ENCODE measurements at places on chromosomes 11 and 22. TPM values are rescaled to one million over a fixed set of nuclear protein-coding genes. Genes with fewer than 3 reads are reported as not detected.

DNA sequence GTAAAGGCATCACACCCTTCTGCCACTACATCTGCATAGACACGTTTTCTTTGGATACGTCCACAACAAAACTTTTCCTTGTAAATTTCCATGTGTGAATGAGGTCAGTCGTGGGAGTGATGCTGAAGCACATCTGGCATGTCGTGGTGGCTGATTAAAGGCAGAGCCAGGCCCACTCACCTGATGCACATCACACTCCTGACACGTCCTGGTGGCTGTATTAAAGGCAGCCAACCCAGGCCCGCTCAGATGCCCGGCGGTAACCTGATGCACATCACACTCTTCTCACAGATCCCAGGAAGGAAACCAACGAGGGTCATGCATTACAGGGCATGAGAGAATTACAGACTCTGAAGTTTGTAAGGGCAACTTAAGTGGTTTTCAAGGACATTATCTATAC, 321.6 kb upstream of the B3GAT1 start:
- DNase-seq = no peak

Gene SLC1A2
- total RNA-seq = not detected

- DNase-seq = peak; percentile 80
These were observed 3.9 kb upstream of the RNF215 start for GRCh38 chr22:30390974-30391691.

- DNase-seq = peak; percentile 11
These were observed 2.4 kb upstream of the TRIM68 start for GRCh38 chr11:4610258-4610935.

DNA sequence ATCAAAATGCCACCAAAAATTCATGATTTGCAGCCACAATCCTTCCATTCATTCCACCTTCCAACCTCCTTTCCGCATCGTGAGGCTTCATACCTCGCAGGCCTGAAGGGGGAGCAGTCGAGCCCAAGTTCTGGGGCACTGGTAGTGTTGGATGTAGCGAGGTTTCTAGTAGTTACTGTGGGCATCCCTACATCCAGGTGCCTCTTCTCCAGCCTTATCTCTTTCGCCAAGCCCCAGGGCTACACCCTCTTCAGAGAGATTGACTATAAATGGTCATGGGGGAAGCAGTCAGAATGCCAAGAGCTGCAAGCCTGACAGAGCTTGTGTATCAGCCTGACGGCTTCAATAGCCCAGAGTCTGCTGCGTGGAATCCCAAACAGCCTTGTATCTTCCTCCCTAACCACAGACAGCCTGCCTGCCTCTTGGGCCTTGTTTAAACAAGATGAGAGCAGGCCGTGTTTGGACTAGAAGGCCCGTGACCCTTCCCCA, 28.9 kb downstream of the CLMP start:
- no peak for DNase-seq

GRCh38 chr11:36718451-36718850, 120.4 kb upstream of the RAG2 start:
- DNase-seq = no peak

Gene CDON
- total RNA-seq = 2.6 TPM

DNA sequence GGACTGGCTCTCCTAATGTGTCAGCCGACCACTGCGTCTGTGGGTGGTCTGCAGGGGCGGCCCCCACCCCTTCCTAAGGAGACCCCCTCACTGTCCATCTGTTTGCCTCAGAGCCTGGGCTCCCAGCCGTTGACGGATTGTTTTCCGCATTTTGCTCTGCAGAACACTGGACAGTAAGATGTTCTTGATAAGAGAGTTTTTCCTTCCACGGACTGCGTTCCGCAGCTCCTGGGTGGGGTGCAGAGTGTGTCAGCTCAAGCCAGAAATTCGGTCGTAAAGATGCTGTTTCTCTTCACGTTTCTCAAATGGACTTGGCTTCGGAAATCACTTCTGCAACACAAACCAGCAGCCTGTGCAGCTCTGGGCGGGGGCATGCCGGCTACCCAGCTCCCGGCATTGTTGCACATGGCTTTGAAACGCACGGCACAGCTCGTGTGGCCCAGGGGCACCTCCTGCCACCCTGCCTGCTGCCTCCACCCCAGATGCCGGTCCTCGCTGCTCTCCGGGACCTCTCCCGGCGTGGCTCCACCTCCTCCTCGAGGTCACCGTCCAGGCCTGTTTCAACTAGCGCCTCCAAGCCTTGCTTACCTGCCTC, 2.9 kb upstream of the MRGPRG start:
- DNase-seq = no peak

Gene CALCA
- total RNA-seq = 0.28 TPM

GRCh38 chr11:47564933-47565339, 463 bp upstream of the PTPMT1 start:
- DNase-seq = no peak

Gene MYO18B
- total RNA-seq = 1.6 TPM

DNA sequence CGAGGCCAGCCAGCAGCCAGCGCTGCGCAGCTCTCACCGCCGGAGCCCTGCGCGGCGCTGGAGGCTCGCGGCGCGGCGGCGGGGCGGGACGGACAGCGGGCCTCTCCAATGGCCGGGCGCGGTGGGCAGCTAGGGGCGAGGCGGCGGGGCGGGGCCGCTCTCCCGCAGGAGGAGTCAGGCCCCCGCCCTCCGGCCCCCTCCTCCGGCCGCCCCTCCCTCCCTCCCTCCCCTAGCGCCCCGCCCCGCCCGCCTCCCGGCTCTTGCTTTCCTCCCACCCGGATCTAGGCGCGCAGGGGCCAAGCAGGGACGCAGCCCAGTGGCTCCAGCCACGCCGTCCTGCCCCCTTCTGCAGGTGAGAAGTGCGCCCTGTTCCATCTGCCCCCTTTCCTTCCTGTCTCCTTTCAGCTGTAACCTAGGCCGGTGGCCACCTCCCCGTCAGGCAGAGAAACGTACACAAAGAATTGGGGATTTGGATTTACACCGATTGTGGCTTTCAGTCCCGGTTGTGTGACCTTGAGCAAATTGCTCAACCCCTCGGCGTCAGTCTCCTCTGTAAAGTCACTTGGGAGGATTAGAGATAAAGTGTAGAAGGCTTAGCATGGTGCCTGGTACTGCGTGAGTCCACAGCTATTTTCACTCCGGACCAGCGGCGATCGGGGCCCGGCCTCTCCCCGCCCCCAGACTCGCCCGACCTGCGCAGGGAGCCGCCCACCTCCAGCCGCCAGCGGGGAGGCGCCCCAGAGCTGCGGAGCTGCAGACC, at the start of gene FZD4:
TSS of gene FZD4 (minus strand) at position 35 of the 760 bp plus-strand sequence. CDS start 310 bp downstream, outside the sequence.
- peak; percentile 77 for DNase-seq

Gene NDUFC2
- 211 TPM for total RNA-seq

GRCh38 chr22:26229910-26230309, 60.6 kb downstream of the SEZ6L start:
- no peak for DNase-seq

Gene UVRAG
- total RNA-seq = 17.7 TPM

GRCh38 chr22:29692327-29692640, 27.5 kb upstream of the CABP7 start:
- DNase-seq = no peak

GRCh38 chr11:78493413-78493975, 75.9 kb upstream of the GAB2 start:
- no peak for DNase-seq

DNA sequence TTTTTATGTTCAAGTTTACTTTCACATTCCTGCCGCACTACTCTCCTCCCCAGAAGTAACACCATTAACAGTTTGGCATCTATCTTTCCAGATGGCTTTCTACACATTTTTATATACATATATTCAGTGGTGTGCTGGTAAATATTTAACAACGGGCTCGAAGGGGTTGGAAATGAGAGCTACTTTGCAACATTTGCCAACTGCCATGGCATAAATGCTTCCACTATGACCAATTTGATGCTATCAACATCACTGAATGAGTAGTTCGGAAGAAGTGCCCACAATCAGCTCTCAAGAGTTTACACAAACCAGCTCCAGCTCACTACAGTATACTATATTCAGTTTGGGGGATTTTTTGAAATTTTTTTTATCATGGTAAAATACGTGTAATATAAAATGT, 55.2 kb downstream of the RELT start:
- DNase-seq = no peak

Gene CHRNA10
- 1.0 TPM for total RNA-seq

Gene HPX
- total RNA-seq = not detected

GRCh38 chr11:22432291-22433093, 94.3 kb downstream of the SLC17A6 start:
- peak; percentile 7 for DNase-seq

Gene XKR3
- not detected for total RNA-seq

- peak; percentile 77 for DNase-seq
These were observed 29.4 kb downstream of the GUCD1 start for GRCh38 chr22:24525416-24526037.

Gene TMEM80
- total RNA-seq = 7.6 TPM

DNA sequence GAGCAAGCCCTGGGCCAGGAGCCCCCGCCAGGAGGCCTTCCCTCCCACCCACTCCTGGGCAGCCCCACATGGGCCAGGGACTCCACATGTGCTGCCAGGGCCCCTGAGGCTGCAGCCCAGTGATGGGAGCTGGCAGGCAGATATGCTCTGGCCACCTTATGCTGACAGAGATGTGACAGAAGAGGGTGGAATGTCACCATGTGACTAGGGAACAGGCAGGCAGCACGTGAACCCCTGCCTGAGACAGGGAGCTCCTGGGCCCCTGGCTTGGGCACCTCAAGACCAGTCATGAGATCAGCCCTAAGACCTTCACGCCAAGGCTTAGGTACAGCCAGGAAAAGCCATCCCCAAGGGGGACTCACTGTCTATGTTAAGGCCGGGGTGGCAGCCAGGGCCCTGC, 9.1 kb downstream of the PRODH start:
- no peak for DNase-seq

DNA sequence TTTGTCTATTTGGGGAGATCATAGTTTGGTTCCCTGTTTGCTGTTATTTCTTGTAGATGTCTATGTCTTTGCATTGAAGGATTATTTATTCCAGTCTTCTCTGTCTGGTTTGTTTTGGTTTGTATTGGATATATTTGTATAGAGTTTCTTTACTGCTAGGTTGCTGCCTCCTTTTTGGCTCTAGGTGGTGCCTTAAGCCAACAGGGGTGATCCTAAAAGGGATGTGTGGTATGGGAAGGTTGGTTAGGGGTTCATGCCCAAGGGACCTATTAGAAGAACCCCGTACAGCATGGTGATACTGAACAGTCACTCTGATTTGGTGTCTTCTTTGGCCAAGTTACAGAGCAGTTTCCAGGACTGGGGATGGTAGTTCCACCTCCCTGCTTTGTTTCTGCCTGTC, 36.4 kb upstream of the PGR start:
- no peak for DNase-seq

Gene ASRGL1
- 11.1 TPM for total RNA-seq

DNA sequence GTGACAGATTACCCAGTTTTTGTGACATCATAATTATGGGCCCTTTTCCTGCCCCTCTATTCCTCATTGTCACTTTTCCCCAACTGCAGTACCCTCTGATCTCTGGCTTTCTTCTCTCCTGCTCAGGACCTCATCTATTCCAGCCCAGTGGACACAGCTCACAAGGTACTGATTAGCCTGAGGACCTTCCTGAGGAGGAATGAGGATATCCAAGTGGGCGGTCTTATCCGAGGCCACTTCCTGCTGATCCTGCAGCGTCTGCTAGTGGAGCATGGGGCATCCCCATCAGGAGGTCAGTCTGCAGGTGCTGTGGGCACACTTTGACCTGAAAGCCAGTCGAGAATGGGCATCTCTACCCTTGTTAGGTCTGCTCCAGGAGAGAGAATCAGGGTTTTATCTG, 24.5 kb upstream of the CCDC134 start:
- no peak for DNase-seq

DNA sequence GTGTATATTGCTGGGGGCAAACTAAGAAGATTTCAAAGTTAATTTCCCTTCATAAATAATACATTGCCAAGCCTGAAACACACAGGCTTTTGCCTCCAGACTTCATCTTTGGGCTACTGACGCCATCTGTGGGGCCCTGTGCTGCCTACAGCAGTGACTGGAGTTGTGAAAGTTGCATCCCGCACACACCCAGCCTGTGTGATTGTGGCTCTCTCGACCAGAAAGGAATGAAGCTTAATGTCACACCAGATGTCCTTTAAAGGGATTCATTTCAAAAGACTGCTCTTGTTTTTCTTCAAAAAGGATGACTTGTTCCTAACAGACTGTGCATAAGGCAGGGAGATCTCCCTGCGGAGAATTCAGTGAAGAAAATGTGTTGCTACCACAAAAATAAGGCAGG, 210.5 kb downstream of the FAM181B start:
- no peak for DNase-seq

GRCh38 chr11:11810764-11811726, 30.7 kb upstream of the USP47 start:
- peak; percentile 4 for DNase-seq

DNA sequence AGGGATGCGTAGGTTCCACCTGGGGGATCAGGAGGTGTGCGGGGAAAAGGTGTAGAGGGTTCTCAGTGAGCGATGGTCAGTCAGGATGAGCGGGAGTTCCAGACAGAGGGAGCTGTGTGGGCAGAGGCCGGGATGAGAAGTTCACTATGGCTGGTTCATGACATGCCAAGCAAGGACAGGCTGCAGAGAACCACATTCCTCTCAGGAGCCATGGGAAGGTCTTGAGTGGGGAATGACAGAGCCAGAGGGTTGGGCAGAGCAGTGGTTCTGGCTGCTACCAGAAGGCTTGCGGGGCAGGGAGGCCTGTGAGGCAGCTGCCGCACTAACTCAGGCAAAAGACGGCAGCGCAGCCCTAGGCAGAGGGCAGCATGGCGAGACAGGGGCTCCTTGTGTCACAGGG, 66.1 kb downstream of the SCUBE1 start:
- no peak for DNase-seq

Gene C1QTNF4
- total RNA-seq = not detected

DNA sequence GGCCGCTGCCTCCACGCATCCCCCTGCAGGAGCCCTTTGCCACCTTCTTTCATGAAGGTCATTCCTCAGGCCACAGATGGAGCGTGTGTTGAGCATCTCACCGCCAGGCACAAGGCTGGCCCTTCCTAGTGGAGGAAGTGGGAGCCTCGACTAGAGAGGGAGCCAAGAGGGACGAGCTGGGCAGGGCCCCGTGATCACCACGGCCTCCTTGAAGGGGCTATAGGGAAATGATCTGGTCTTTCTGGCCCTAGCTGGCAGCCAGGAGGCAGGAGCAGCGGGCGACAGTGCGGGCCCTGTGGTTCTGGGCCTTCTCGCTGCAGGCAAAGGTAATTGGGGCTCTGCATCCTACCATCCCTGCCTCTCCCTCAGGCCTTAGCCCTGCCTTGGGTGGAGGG, 49.1 kb downstream of the PISD start:
- DNase-seq = no peak

Gene SCO2
- 5.0 TPM for total RNA-seq

- no peak for DNase-seq
These were observed 3.0 kb downstream of the PRSS23 start for GRCh38 chr11:86803136-86804045.

Gene SLC29A2
- total RNA-seq = 9.0 TPM
